Left lung (tissue), 14 donors: ENCODE measurements at places on chromosomes 12 and 14. TPM values are rescaled to one million over a fixed set of nuclear protein-coding genes. Genes with fewer than 3 reads are reported as not detected.

The SLC17A8 gene
- polyA plus RNA-seq = 2.2 TPM

The NR1H4 gene
- polyA plus RNA-seq = 0.72 TPM

The NOVA1 gene
- 19.7 TPM for polyA plus RNA-seq

The TCL1B gene
- not detected for polyA plus RNA-seq

The OTOGL gene
- 0.66 TPM for polyA plus RNA-seq

DNA sequence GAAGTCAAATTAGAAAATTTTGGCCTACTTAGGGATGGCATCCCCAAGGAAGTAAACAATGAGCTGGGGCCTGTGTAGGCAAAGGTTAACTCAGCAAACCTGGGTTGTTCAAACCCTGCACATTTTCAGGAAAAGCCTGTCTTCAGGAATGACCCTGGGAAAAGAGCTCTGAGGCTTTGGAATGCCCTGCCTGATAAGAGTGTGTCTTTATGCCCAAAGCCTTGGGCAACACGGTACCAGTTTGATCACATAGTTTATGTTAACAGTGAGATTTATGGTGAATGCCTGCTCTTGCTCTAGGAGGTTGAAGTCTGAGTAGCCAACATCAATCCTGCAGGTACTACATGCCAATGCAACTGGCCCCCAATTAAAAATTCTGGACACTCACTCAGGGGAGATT lies 28.2 kb upstream of the STAB2 start:
- DNase-seq = no peak

- no peak for DNase-seq
Measured at GRCh38 chr12:31471051-31471450, 119.9 kb downstream of the DENND5B start.

GRCh38 chr14:40847480-40847879 lies 759.2 kb upstream of the LRFN5 start:
- no peak for DNase-seq

GRCh38 chr14:24144451-24144850 lies 2.0 kb downstream of the PSME2 start:
- no peak for DNase-seq

- DNase-seq = peak; percentile 22
Measured at GRCh38 chr14:104282332-104283196, 144.2 kb downstream of the KIF26A start.

DNA sequence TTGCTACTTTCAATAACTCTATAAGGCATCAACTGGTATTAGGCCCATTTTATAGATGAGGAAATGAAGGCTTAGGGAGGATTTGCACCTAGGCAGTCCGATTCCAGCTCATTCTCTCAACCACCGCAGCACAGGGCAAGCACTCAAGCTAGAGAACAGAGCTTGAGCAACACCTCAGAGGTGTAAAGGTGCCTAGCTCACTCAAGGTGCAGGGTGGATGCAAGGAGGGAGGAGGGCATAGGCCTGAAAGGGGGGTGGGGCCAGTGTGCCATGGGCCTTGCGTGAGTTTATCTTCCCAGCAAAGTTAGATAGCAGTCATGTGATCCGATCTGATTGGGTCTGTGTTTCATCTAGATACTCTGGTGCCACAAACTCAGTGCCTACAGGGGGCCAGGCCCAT lies 10.2 kb upstream of the EMP1 start:
- no peak for DNase-seq

DNA sequence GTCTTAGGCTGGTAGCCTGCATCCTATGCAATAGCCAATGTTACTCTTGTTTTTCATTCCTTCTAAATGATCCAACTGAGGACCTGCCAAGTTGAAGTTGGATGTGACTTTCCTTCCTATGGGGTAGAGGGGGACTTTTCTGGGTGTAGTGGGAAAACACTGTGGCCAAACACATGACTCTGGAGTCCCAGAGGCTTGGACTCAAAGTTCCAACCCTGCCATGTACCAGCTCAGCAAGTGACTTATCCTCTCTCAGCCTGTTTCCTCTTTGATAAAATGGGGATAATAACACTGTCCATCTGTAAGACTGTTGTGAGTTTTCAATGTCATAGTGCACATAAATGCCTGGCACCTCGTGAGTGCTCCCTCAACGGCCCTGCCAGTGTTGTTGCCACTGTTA lies 97.0 kb downstream of the ZFP36L1 start:
- no peak for DNase-seq

GRCh38 chr14:26872515-26873361 lies 274.9 kb upstream of the NOVA1 start:
- DNase-seq = no peak

- no peak for DNase-seq
Measured at GRCh38 chr14:68394118-68394763, 398.6 kb downstream of the ZFP36L1 start.

DNA sequence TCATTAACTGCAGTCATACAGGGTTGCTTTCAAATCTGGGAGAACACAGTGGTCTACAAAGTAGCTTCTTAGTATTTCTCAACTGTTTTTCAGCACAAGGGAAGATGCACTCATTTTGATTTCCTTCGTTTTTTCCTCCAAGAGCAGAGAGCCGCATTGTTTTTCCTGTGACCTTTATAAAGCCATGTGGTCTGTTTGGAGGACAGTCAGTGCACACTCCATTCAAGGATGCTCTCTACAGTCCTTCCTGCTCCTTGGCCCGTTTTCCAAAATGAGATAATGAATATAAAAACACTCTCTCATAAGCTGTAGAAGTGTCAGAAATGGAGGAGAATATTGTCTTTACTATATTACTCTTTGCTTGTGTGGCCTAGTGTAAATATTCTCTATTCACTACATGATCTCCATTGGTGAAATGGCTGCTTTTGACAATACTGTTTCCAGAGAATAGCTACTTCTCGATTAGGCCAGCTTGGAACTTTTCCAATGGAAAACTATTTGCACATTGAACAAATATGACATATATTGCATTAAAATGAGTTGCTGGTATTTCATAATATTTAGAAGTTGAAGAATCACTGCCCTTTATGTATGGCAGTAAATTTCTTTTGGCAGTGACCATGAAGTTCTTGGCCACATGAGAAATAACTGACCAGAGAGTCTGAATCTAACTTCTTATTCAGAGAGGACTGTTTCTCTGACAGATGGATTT lies 393.1 kb upstream of the RGS6 start:
- peak; percentile 56 for DNase-seq

- DNase-seq = peak; percentile 83
Measured at GRCh38 chr14:101927859-101928258, 36.5 kb upstream of the DYNC1H1 start.

- DNase-seq = no peak
Measured at GRCh38 chr12:105120551-105120950, 13.0 kb downstream of the WASHC4 start.

GRCh38 chr14:29548948-29549370 lies 378.7 kb downstream of the PRKD1 start:
- DNase-seq = peak; percentile 46

DNA sequence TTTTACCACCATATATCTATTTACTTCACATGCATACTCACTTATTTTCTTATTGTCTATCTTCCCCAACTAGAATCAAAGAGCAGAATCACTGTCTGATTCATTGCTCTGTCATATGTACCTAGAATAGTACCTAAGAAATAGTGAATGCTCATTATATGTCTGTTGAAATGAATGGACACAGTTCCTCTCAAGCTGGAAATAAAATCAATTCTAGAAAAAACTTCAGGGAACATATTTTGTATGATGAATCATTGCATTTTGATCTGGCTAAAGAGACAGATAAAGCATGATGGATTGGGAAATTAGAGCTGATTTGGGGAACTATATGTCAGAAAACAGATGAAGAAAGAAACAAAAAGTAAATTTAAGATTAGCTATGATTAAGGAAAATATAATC lies 623.3 kb downstream of the C12orf50 start:
- DNase-seq = no peak

- no peak for DNase-seq
Measured at GRCh38 chr14:58362798-58363412, 32.8 kb upstream of the TOMM20L start.

DNA sequence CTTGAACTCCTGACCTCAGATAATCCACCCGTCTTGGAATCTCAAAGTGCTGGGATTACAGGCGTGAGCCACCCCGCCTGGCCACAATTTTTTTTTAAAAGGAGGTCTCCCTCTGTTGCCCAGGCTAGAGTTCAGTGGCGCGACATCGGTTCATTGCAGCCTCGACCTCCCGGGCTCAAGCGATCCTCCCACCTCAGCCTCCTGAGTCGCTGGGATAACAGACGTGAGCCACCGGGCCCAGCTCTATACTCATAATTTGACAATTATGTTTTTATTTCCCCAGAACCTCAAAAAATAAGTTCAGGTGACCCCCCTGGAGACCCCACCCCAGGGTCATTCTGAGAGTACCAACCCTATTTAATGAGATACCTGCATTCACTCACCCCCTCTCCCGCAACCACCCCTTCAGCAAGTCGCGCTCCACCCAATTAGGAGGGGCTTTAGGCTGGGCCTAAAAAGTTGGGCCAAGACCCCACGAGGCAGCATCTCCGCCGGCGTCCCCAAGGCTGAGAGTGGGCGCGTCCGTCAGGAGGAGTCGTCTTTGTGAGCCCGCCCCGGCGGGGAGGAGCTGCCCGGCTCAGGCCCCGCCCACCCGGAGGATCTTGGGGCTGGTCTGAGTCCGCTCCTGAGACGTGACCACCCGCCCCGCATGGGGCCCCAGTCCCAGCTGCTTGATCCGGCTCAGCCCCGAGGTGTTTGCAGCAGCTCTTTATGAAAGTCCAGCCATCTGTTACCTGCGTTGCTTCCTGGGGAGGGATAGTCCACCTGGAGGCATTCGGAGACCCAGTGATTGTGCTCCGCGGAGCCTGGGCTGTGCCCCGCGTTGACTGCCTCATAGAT lies at the start of gene ANKRD33:
ANKRD33 (plus strand) TSS at position 628 of the 840 bp plus-strand sequence; CDS start at position 712, 84 bp downstream.
- DNase-seq = no peak

- DNase-seq = peak; percentile 74
Measured at GRCh38 chr14:61476754-61477410, 155.5 kb downstream of the PRKCH start.

DNA sequence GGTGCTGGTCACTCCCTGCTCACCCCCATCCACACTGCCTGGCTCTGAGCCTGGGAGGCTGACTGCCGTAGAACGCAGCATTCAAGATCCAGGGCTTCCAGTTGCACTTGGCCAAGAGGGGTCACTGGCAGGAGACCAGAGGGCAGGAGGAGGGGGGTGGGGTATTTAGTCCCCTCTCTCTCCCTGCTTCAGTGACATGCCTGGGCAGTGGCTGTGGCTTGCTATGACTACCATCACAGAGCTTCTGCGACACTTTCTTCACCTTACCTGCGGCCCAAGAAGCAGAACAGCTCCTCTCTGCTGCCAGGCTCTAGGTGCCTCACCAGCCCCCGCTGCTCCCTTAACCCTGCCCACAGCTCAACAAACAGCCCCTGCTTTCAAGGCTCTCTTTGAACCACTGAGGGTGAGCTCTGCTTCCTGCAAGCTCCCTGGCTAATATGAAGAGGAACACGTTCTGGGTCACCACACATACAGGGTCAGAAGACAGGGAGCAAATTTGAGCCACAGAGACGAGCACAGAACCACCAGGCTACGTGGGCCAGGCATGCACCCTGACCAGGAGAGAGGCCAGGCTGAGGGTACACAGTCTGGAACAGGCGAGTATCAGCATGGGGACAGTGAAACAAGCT lies 55.7 kb downstream of the ITPK1 start:
- DNase-seq = no peak

DNA sequence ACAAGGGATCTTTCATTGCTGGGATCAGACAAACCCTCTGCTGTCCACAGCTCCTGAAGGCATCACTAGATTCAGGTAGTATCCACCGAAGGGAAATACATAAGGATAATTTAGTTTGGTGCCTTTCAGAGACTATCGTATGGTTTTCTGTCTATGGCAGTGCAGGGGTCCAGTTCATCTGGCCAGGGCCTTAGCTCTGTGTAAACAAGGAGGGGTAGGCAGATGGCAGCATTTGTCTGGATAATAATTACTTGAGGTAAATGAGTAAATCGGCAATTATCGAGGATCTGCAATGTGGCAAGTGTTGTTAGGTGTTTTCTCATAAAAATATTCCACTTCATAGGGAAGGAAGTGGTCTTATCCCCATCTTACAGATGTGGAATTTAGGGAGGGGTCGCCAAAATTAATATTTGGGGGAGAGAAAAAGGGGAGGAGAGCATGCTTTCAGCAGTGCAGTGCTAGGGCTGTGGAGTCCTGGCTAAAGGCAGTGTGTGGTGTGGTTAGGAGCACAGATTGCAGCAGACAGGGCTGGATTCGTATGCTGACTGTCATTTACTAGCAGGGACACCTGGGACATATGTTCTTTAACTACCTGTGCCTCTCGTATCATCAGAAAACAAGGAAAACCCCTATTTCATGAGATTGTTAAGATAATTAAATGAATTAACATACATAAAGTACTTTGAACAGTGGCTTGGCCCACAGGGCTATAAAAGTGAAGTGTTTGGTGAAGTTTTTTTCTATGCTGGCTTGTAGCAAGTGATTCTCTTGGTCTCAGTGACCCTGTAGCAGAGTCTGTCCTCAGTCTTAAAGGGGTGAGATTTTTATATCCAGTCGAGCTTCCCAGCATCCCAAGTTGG lies 27.1 kb downstream of the RASSF8 start:
- no peak for DNase-seq

- DNase-seq = no peak
Measured at GRCh38 chr12:94053676-94054075, 94.7 kb upstream of the PLXNC1 start.

DNA sequence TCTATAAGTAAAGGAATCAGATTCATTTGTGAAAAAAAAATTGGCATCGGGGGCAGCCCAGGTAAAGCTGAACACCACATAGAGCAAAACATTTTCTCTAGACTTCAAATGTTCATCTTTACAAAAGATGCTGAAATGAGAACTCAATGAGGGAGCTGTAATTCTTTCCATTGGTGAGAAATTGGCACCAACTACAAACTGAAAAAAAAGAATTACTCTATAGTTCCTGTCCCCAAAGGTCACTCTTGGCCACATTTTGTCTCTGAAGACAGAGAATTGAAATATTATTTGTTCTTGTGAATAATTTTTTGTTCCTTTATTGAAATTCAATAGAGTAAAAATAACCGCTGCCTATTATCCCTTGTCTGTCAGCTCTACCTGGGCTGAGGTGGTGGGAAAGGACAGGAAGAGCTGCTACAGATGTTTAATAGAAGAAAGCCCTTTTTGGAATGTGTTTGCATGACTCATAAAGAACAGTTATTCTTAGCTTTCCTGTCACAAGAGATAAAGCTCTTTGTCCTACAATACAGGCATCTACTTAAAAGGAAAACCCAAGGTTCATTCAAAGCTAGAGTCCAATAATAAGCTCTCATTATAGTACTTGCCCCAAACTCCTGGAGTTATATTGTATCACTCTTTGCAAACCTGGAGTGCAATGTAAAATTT lies 380.1 kb upstream of the KITLG start:
- no peak for DNase-seq
